Right ventricle myocardium inferior (tissue), 1 donor: ENCODE measurements at places on chromosomes 6 and 20.

GRCh38 chr20:39961637-39962244 lies 727.3 kb downstream of the MAFB start:
- DNase-seq = no peak

GRCh38 chr6:125748406-125749172 lies 843 bp upstream of the HEY2 start:
- no peak for DNase-seq

- DNase-seq = no peak
Observed at GRCh38 chr6:118476551-118476950, 71.5 kb upstream of the PLN start.

GRCh38 chr6:168576388-168576787 lies 135.4 kb downstream of the SMOC2 start:
- no peak for DNase-seq

DNA sequence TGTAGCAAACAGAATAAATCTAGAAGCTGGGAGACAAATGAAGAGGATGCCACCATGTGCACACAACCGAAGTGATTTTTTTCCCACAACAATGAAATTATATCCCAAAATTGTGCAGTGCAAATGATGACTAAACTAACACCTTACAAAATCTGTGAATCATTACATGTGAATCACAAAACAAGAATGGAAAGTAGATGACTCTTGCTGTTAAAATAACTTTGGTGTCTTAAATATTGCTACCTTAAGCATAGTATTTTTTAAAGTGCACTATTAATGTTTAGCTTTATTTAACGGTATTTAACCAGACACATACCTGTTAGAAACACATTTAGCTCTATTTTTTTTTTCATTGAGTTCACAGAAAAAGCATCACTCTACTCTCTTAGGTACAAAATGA lies 190.8 kb downstream of the TBC1D32 start:
- DNase-seq = no peak

DNA sequence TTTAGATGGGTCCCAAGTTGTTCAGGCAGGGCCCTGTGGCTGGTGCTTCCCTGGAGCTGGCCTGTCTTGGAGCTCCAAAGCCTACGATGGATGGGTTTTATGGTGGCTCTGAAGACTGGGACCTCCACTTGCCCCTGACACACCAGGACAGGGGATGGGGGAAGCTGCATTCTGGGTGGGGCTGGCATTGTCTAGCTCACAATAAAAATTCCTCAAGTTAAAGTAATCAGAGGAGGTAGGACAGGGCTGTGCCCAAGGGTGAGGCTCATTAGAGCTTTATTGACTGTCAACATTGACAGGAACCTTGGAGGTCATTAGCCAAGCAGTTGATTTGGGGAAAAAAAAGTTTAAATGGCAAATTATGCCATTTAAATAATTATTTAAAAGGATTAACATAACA lies 35.7 kb downstream of the TFAP2C start:
- no peak for DNase-seq

GRCh38 chr20:19826179-19826914 lies 68.3 kb downstream of the RIN2 start:
- DNase-seq = no peak
